A549 treated with CORT108297 at 1 μM for 4 hours (cell line): ENCODE measurements at places on chromosomes 2 and 18. TPM values are rescaled to one million over a fixed set of nuclear protein-coding genes. Genes with fewer than 3 reads are reported as not detected.

FRZB gene
- 0.03 to 0.15 TPM (median 0.06 TPM) in 4 of 5 replicates, not detected in the other for total RNA-seq

MC5R gene
- 0.06 TPM in 1 of 5 replicates, not detected in the others for total RNA-seq

DSG2 gene
- total RNA-seq: 42.8 to 70.7 TPM (median 58.8 TPM) in 5 replicates

SLC30A3 gene
- 2.4 to 4.1 TPM (median 3.9 TPM) in 5 replicates for total RNA-seq

ECEL1 gene
- 0.12 to 0.27 TPM (median 0.14 TPM) in 5 replicates for total RNA-seq

AGXT gene
- total RNA-seq: not detected in 5 replicates

MPP4 gene
- total RNA-seq: 0.06 to 0.21 TPM (median 0.11 TPM) in 5 replicates

UGGT1 gene
- 17.5 to 22.9 TPM (median 19.9 TPM) in 5 replicates for total RNA-seq

ZNF385B gene
- 0.20 to 0.21 TPM in 2 of 5 replicates, not detected in the others for total RNA-seq
